ENCODE measurements at places on chromosomes 3 and 15. TPM values are rescaled to one million over a fixed set of nuclear protein-coding genes. Genes with fewer than 3 reads are reported as not detected.
A peak's percentile ranks its signal among the peaks of the same experiment; 100 is the strongest.

The PLCH1 gene
- not detected for polyA plus RNA-seq

The FSIP1 gene
- 0.07 TPM for polyA plus RNA-seq

- H3K36me3 ChIP-seq: no peaks in the 10 kb centered on the region
- H3K4me3 ChIP-seq: no peak overlapping the region
- H3K27me3 ChIP-seq: no peaks in the 10 kb centered on the region
These were observed 9.4 kb upstream of the MESP1 start for GRCh38 chr15:89760303-89761008.

The HCLS1 gene
- 161 TPM for polyA plus RNA-seq

DNA sequence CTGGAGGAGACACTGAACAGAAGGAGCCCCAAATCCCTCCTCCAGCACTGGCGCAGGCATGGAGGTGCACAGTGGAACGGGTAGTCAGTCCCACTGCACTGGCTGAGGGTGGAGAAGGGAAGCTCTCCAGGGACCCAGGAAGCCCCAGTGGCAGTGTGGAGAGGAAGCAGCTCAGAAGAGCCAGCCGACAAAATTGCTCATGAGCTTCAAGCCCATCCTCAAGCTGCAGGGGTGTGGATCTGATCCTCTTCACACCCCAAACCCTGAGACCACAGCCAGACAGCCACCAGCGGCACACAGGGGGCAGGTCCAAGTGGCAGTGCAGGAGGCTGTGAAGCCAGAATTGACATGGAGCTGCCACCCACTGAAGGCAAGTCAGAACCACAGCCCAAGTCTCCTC lies 32.1 kb downstream of the CYFIP1 start:
- H3K4me3 ChIP-seq: no peak overlapping the region
- no peaks in the 10 kb centered on the region for H3K36me3 ChIP-seq

DNA sequence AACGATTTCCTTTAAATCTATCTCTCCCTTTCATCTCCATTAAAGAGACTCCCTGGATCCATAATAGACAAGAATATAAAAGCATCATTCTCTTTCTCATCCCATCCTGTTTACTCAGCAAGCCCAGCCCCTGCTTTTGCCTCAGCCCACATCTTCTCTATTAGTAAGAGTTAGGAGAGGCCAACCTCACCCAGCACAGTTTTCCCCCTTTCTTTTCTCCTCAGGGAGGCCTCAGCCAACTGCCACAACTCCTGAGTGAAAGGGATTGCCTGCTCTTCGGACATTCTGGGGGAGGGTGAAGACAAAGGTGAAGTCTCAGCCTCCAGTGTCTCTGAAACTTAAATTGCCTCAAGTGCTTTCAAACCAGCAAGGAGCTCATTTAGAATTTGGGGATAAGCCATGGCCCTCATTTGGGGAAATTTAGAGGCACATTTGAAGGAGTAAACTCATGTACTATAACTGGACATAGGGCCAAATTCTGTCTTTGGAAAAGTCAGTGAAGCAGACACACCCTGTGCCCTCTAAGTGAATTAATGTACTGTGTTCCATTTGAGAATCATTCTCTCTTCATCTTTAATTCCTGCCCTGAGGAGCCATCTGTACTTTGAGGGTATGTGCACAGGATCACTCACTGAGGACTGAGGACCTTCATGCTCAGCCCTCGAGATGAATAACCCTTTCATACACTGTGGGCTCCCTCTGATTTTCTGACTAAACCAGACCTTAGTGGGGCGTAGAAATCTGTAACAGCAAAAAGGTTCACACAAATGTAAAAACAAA lies 82.5 kb downstream of the SOX2 start:
- DNase-seq: no peak
- H3K4me1 ChIP-seq: no peaks in the 10 kb centered on the region
- no peaks in the 10 kb centered on the region for H3K27me3 ChIP-seq
- H3K4me3 ChIP-seq: no peak overlapping the region

The CHRNA5 gene
- 0.07 TPM for polyA plus RNA-seq

The DNAJC17 gene
- 30.5 TPM for polyA plus RNA-seq

The THAP10 gene
- polyA plus RNA-seq: 0.07 TPM

GRCh38 chr3:56988458-56989168 lies 71.9 kb upstream of the SPATA12 start:
- H3K27ac ChIP-seq: no peak overlapping the region
- no peaks in the 10 kb centered on the region for H3K36me3 ChIP-seq
- peak; percentile 80 for DNase-seq
- H3K4me3 ChIP-seq: no peak overlapping the region
- no peaks in the 10 kb centered on the region for H3K4me1 ChIP-seq
- peaks cover 8% of the 10 kb centered on the region for H3K27me3 ChIP-seq

The OCA2 gene
- 0.09 TPM for polyA plus RNA-seq

GRCh38 chr3:129528589-129529100 lies at the start of gene RHO:
RHO (plus strand) TSS chr3:129528639; CDS start chr3:129528734, 95 bp downstream.
- H3K4me1 ChIP-seq: peaks cover 21% of the 10 kb centered on the region
- H3K27me3 ChIP-seq: no peaks in the 10 kb centered on the region
- DNase-seq: no peak
- no peak within 1 kb of the TSS for H3K27ac ChIP-seq
- no peaks in the 10 kb centered on the region for H3K36me3 ChIP-seq

The TMEM266 gene
- not detected for polyA plus RNA-seq

DNA sequence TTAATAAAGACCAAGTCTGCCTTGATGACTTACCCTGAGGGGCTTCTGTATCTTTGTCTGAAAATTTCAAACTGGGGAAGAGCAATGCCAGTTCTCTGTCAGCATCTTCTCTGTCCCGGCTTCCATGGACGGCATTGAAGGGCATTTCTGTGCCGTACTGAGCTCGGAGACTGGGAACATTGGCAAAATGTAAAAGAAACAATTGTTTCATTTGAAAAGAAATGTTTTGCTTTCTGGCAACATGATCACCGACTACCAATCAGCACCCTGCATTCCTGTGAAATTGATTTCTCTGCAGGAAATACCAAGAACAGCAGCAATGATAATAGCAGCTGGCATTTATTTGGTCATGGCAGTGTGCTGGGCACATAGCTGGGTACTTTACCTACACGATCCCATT lies 26.2 kb downstream of the NME9 start:
- H3K4me3 ChIP-seq: no peak overlapping the region
- no peaks in the 10 kb centered on the region for H3K4me1 ChIP-seq
- no peak for DNase-seq
- H3K36me3 ChIP-seq: no peaks in the 10 kb centered on the region
- H3K27me3 ChIP-seq: no peaks in the 10 kb centered on the region

DNA sequence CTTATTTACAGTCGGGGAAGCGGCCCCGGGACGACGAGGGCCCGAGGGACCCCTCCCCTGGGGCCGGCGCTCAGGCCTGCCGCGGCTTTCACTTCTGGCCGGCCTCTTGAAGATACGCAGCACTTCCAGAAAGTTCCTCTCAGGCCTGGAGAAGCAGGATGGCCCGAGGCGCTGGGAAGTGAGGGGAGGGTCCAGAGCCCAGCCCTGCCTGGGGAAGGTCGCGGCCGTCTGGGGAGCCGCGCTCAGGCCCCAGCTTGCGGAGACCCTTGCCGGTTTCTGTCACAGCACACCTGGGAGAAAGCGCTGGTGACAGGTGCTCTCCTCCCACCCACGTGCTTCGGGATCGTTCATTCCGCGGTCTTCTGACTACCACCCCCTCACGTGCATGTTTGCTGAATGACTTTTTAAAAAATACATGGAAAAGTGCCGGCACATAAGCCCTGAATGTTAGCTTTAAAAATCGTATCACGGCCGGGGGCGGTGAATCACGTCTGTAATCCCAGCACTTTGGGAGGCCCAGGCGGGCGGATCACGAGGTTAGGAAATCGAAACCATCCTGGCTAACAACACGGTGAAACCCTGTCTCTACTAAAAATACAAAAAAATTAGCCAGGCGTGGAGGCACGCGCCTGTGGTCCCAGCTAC lies 727 bp upstream of the TM2D3 start:
- H3K36me3 ChIP-seq: peaks cover 26% of the 10 kb centered on the region
- H3K27me3 ChIP-seq: no peaks in the 10 kb centered on the region
- no peak for DNase-seq
- peak overlapping the region; percentile 89 for H3K4me3 ChIP-seq

GRCh38 chr3:71478568-71478967 lies 105.0 kb downstream of the FOXP1 start:
- H3K27me3 ChIP-seq: no peaks in the 10 kb centered on the region
- peak overlapping the region; percentile 7 for H3K27ac ChIP-seq
- peak; percentile 30 for DNase-seq

The RBP2 gene
- not detected for polyA plus RNA-seq

DNA sequence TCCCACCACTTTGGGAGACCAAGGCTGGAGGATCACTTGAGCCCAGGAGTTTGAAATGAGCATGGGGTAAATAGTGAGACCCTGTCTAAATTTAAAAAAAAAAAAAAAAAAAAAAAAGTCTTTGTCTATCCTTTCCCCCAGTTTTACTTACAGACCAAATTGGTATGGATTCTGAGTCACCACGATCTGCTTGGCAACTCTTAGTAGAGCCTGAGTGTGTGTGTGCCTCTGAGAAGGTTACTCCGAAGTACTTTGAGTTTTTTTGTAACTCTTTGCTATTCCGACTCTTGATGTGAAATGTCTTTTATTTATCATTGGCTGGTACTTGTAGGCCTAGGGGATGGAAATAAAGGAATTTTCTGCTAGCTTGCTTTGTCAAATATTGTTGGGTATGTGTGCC lies 63.3 kb downstream of the RBM6 start:
- peaks cover 13% of the 10 kb centered on the region for H3K36me3 ChIP-seq
- no peaks in the 10 kb centered on the region for H3K4me1 ChIP-seq
- no peaks in the 10 kb centered on the region for H3K27me3 ChIP-seq
- DNase-seq: no peak
- H3K4me3 ChIP-seq: no peak overlapping the region
- no peak overlapping the region for H3K27ac ChIP-seq

Data from B cell (primary cell).